COR-L47 (cell line): ENCODE measurements at places on chromosomes 16 and 17.

GRCh38 chr17:63279498-63280230, 166.4 kb downstream of the CYB561 start:
- DNase-seq: no peak

DNA sequence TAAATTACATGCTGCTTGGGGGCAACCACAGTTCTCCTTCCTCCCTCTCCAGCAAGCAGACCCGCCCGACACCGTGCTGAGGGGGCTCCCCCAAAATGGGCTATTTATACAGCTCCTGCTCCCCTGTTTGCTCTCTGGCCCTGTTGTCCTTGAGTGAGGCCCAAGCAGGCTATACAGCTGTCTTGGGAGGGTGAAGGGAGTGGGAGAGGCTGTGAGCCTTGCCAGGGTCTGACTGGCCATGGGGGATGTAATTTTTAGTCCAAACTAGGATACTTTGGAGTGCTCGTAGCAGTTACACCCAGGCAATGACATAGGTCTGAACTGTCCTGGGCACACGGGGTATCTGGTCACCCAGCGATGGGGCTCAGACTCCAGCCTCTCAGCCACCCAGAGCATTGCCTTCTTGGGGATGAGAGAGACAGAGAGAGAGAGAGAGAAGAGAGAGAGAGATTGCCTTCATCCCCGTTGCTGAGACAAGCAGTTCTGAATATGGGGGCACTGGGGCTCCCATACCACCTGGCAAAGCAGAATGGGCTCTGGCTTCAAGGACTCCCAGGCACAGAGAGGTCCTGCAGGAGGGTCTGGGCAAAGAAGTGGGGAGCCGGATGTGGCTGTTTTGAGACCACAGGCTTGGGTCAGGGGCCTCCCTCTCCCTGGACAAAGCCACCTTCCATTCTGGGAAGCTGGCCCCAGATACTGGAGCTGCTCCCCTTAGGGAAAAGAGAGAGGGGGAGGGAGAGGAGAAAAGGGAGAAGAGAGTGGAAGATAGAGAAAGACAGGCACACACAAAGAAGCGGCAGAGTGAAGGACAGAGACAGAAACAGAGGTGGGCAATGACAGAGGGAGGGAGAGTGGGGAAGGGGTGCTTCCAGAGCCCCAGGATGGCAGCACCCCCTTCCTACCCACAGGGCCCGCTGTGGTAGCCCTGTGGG, 10.7 kb upstream of the TMEM92 start:
- DNase-seq: no peak

GRCh38 chr17:48374650-48375230, 55.3 kb downstream of the SKAP1 start:
- DNase-seq: peak; percentile 52

DNA sequence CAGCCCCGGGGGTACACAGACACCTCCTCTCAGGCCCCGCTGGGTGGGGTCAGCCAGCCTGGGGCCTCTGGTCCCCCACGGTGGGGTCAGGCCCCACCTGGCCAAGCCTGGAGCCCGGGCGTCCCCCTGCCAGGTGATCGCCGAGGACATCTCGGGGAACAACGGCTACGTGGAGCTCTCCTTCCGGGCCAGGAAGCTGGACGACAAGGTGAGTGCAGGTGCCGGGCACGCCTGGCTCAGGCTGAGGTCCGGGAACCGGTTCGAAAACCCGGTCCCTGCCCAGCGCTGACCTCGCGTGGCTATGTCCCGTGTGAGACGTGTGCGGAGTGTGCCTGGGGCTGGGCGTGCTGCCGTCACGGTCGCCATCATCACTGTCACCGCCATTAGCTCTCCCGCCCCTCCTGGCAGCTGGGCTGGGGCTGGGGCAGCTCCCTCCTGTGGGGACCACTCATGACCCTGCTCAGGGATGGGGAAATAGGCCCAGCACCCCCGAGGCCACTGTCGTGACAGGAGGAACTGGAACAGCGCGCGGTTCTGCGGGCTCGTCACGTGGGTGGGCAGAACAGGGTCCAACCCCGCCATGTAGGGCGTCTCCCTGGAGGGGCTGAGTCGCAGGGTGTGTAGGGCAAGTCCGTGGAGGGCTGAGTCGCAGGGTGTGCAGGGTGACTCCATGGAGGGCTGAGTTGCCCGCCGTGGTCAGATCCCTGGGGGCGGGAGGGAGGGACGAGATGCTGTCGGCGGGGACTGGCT, 8.5 kb downstream of the CPNE7 start:
- no peak for DNase-seq

- no peak for DNase-seq
These were observed 21.5 kb upstream of the NDRG4 start for GRCh38 chr16:58478427-58478826.

DNA sequence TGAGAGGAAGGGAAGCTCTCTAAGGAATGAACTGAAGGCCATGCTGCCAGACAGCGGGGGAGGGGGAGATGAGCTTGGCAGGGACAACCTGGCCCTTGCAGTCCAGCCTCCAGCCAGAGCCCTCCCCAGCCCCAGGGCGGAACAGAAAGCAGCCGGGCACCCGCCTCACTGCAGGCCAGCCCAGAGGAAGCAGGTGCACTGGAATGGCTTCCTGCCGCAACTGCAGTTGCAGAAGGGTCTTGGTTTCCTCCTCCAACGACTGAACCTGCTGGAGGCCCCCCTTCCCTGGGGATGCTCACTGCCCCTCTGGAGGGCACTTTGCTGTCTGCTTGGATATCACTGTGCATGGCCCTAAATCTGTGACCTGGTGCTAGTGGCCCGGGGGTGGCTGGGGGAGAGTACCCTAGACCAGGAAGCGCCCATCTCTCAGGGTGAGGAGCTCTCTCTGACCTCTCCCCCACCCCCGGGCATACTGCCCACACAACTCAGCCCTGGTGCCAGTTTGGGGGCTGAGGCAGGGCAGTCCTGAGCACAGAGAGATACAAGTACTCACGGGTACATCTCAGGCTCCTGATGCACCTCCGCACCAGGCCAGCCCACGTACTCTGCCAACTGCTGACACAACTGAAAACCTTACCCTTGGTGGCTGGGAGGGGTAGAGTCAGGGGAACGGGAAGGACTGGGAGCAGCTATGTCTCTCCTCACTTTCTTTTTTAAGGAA, 41.1 kb downstream of the MYO18A start:
- DNase-seq: no peak

- DNase-seq: peak; percentile 22
These were observed 54.3 kb upstream of the SREBF1 start for GRCh38 chr17:17890773-17891759.

- peak; percentile 23 for DNase-seq
These were observed 40.5 kb upstream of the ATP2A3 start for GRCh38 chr17:4004517-4005295.

DNA sequence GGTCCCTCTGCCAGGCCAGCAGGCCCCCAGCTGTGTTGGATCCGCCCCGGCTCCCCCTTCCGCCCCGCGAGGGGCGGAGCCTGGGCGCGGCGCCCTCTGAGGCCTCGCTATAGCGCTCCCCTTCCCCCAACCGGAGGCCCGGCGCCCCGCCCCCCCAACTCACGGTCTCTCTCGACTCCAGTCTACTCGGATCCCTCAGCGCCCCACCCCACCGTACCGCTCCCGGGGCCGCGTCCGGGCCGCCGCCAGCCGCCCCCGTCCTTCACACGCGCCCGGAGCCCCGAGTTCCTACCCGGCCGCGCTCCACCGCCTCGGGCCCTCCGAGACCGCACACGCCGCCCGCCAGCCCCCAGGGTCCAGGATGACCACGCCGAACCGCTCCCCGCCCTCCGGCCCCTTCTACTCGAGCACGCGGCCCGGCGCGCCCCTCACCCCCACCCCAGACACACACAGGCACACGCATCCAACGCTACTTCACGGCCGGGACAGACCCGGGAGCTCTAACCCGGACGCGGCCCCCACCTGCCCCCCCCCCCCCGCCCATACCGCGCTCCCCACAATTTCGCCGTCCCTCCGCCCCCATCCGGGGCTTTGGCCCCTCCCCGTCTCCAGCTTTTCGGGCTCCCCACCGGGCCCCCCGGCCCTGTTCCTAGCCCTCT, 1.4 kb downstream of the PHF23 start:
- DNase-seq: peak; percentile 42

DNA sequence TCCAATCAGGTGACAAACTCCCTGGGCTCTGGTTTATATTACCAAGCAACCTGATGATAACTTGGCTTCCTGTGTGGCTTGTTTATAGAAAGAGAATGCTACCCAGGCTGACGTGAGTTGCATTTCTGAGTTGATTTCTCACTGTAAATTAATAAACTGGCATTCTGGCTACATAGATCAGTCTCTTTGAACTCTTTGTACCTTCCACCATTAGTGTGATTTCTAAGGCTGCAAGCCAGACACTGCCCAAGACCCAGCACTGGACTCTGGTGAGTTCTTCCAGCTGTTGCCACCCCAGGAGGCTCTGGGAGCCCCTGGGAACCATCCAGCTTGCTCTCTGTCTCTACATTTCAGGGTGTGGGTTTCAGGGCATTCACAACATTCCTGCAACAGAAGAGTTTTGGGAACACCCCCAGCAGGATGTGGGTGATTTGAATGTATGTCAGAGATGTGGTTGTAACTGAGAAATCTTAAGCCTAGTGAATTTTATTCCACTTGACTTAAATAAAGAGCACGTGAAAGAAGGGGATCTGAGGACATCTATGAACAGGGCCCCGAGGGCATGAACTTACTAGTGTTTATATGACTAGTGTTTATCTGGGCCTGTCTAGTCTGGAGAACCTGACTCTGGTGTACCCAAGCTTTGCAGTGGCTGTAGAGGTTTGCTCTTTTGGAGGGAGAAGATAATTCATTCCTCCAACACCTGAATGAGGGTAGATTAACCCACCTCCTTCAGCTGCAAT, 30.3 kb upstream of the LRRC37A start:
- DNase-seq: no peak
